ENCODE measurements at places on chromosomes 5 and 9.

GRCh38 chr9:115717711-115718173, 435.8 kb upstream of the PAPPA start:
- no peak for DNase-seq

- DNase-seq: no peak
Observed at GRCh38 chr5:136639616-136640015, 274.3 kb upstream of the TRPC7 start.

- DNase-seq: no peak
Observed at GRCh38 chr9:113543296-113543981, 79.9 kb downstream of the RGS3 start.

- DNase-seq: no peak
Observed at GRCh38 chr5:109739741-109740728, 50.3 kb downstream of the MAN2A1 start.

DNA sequence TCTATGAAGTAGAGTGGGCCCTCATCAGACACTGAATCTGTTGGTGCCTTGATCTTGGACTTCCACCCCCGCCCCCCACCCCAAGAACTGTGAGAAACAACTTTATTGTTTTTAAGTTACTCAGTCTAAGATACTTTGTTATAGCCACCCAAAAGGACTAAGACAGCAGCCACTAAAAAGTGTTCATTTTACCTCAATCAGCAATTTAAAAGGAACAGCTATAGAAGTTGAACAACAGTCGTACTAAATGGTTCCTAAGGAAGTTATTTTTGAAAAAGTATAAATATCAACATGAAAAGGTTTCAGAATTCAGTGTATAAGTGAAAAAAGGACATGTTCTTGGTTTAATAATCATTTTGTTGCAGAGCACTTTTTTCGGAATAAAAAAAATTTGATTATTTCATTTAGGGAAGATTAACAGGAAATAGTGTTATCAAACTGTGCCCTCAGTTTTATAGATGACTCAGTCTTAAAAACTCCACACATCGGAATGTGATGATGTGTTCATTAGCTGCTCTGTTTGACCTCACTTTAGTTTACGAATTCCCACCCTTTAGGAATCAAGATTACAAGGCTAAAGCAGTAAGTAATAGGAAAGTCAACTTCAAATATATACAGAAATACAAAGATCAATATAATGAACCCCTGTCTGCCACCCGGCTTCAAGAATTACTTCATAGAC, 71.2 kb downstream of the MTAP start:
- no peak for DNase-seq

GRCh38 chr5:4643960-4644359, 496.2 kb upstream of the ADAMTS16 start:
- DNase-seq: no peak

- no peak for DNase-seq
Observed at GRCh38 chr9:347667-348292, 133.1 kb downstream of the DOCK8 start.

DNA sequence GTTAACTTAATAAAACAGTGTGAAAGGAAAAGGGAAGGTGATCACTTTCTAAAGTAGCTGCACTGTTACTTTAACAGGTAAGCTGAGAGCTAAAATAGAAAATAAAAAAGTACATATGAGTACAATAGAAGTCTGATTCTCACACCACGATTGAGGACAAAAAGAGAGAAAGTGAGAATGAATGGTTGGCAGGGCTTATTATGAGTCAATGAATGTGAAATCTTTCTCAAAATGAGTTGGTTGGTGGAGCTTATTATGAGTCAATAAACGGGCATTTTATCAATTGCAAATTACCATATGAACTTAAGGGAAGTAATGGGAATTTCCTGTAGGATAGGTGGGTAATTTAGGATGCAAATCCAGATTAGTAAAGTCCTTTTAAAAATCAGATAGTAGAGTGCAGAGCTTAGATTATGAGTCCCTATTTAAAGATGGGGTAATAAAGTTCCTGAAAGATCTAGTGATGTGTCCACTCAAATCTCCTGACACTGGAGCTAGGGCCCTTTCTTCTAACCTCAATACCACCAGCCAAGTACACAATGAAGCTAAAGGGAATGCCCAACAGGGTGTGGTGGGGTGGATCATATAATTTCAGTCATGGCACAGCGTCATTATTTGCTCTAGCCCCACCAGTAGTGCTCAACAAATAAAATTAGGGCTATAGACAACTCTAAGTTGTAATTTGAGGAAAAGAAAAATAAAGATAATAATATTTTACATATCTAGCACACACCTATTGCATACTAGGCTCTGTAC, 21.1 kb upstream of the TLR4 start:
- DNase-seq: no peak

All from stimulated activated CD8-positive, alpha-beta memory T cell treated with anti-CD3 and anti-CD28 coated beads, Interleukin-15, amount 100 ng/mL, for 24 hours (primary cell).